Central memory CD4-positive, alpha-beta T cell (primary cell): ENCODE measurements at places on chromosomes 11 and 22.

GRCh38 chr11:35336726-35337125 lies 82.6 kb downstream of the SLC1A2 start:
- no peak for DNase-seq

GRCh38 chr11:95534226-95534625 lies 255.4 kb downstream of the FAM76B start:
- DNase-seq = no peak

- peak; percentile 67 for DNase-seq
These were observed 25.1 kb upstream of the RELT start for GRCh38 chr11:73350908-73351636.

GRCh38 chr11:41189701-41190436 lies 269.6 kb downstream of the LRRC4C start:
- DNase-seq = no peak

DNA sequence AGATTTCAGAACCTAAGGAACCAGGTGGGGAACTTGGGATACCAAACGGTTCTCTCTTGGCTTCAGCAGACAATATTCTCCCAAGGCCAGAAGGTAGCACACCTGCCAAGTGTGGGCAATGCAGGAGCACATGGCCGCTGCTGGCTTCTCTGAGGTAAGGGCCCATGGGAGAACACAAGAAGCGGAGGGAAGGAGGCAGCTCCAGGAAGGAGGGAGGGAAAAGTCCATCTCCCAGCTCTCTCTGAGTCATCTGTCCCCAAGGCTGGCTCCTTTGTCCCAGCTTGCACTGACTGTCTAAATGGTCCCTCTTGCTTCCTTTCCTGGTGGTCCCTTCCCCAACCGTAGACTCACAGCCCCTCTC lies 557.9 kb upstream of the CADM1 start:
- DNase-seq = no peak

- no peak for DNase-seq
These were observed 5.3 kb downstream of the TUBA8 start for GRCh38 chr22:18115906-18116371.

DNA sequence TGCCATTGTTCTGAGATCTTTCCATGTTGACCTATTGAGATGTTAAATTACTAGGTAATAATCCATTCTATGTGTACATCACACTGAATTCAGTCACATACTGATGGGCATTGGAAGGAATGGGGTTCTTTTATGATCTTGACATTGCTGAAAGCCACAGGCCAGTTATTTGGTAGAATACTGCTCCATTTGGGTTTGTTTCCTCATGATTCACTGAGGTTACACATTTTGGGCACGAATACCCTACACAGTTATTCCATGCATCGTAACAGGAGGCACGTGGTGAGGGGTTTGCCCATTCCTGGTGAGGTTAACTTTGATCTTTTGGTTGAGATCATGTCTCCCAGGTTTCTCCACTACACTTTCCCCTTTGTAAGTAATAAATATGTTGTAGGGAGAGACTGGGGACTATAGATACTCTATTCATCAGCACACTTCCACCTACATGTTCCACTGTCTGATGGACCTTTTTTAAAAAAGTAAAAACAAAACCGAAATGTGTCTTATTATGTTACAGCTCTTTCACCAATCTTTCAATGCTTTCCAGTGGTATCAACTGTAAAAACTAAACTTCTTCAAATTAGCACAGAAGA lies 12.0 kb upstream of the FOLR1 start:
- no peak for DNase-seq

GRCh38 chr11:15101072-15101709 lies 13.5 kb upstream of the INSC start:
- DNase-seq = no peak

GRCh38 chr11:123301696-123302400 lies 106.8 kb upstream of the CLMP start:
- DNase-seq = peak; percentile 56

DNA sequence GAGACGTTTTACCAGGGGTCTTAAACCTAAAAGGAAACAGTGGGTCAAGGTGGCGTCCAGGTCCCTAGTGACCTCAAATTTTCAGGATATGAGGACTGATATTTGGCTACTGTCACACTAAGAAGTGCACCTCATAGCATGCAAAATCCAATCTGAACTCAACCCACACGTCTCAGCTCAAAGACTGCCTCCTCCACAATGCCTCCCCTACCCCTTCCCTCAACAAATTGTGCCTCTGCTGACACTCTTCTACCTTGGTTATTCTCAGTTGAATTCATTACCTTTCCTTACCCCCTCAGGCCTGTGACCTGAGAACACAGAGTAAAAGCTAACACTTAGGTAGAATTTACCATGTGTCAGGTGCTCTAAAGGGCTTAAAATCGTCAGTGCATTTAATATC lies 12.4 kb upstream of the LIPT2 start:
- DNase-seq = no peak

- DNase-seq = no peak
These were observed 77.8 kb downstream of the CD82 start for GRCh38 chr11:44643217-44643616.

GRCh38 chr22:45997777-45998637 lies 21.0 kb upstream of the WNT7B start:
- DNase-seq = no peak

DNA sequence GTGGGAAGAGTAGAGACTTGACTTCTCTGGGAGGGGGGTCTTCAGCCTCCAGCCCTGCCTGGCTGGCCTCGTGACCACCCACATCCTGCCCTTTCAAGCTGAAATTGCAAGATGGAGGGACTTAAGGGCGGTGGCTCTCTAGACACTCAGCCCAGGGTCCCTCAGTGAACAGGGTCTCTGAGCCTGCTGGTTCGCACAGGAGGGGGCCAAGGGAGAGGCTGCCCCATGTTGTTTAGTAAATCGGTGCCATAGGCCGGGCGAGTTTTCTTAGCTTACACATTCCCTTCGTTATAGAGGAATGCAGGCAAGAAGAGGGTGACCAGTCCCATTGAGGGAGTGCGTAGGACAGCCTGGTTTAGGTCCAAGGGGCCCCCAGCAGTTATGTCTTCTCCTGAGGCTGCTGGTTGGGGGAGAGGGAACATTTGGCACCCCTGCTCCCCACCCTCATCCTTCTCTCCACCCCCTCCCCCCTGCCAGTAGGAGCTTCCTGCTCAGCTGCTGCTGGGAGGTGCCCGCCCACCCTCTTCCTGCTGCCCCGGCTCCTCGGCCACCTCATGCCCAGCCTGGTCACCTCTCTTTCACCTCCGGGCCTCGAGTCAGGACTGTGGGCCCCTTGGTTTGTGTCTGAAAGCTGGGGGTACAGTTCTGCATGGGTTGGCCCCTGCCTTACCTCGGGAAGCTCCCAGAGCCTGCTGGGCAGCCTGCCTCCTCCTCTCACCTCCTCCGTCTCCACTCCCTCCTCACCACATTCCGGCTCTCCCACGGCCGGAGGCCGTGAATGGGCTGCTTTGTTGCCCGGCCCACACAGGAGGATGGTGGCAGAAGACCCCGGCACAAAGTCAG lies 3.9 kb downstream of the FRMD8 start:
- DNase-seq = no peak

- DNase-seq = no peak
These were observed 25.5 kb downstream of the OR10A6 start for GRCh38 chr11:7905549-7905948.

- no peak for DNase-seq
These were observed 49.2 kb upstream of the SESN3 start for GRCh38 chr11:95279921-95280868.

DNA sequence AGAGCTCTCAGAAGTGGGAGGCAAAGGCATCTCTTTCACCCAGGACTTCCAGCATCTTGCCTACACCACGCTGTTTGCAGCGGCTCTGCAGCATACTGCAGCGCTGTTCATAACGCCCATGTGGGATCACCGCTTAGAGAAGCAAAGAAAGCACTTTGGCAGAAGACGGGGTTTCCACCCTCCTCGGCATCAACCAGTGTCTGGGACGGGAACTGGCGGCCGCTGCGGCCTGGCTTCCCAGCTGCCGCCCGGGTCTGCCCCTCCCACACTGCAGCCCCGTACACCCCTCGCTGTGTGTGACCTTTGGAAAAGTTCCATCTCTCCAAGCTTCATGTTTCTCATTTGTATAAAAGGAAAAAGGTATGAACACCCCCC lies 545 bp upstream of the TIRAP start:
- DNase-seq = peak; percentile 37

GRCh38 chr11:73275381-73275750 lies 3.2 kb downstream of the P2RY6 start:
- DNase-seq = no peak

DNA sequence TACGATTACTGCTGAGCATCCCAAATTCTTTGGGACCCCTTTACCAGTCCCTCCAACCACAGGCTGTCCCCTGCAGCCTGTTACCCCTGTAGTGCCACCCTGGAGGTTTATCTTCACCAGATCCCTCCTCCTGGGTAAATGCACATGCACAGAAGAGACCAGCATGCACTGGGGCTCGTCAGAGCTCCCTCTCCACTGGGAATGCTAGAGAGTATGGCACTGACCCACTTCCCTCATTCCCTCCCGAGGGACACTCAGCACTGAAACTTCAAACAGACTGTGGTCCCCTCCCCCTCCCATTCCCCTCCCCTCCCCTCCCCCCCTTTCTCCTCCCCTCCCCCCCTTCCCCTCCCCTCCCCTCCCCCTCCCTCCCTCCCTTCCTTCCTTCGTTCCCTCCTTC lies 49.1 kb downstream of the C11orf91 start:
- DNase-seq = no peak

DNA sequence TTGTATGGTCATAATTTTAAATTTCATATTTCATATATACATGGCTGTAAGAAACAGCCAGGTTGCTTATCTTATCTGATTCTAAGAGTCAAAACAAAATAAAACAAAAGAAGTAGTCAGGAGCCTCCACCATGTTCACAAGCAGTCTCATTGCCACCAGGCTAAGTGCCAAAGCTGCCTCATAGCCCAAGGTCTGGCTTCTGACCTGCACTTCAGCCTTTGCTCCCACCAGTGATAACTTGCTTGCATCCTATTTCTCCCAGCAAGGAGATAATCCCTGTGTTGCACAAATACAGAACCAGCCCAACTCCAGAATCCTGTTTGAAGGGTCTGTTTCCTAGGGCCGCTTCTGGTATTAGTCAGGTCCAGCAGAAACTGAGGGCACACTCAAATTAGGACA lies 53.9 kb upstream of the TSKU start:
- DNase-seq = no peak

DNA sequence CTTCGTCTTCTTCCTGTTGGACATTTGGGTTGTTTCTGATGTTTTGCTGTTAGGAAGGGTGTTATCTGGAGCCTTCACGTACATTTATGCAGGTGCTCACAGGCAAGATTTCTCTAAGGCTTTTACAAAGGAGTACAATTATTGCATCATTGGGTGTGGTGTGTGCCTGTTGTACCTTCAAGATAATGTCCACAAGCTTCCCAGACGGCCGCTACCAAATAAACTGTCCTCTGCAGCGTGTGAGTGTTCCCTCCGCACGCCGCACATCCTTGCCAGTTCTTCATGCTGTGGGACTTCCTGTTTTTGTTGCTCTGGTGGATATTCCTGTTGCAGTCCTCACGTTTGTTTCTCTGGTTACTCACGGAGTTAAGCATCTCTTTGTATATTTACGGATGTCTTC lies 133.3 kb downstream of the TBC1D22A start:
- no peak for DNase-seq

GRCh38 chr11:102177974-102178631 lies 67.9 kb downstream of the YAP1 start:
- no peak for DNase-seq

DNA sequence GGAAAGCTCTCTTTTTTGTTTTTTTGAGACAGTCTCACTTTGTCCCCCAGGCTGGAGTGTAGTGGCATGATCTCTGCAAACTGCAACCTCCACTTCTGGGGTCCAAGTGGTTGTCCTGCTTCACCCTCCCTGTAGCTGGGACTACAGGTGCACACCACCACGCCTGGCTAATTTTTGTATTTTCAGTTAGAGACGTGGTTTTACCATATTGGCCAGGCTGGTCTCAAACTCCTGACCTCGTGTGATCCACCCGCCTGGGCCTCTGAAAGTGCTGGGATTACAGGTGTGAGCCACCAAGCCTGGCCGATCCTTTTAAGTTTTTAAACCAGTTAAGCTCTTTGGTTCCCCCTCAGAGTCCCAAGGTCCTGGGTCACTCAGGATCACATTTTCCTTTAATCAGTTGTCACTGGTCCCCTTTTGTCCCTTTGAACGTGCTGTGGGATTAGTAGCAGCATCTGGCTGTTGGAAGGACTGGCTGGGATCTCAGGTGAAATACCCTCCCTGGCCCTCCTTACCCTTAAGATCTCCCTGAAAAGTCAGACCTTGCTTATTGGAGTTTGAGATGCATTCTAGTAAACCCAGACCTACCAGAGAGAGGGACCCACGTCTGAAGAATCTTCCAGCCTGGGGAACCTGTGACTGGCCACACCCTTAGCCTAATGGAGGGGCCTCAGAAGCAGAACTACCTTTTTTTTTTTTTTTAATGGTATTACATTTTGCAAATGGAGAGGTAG lies 8.1 kb downstream of the MALAT1 start:
- DNase-seq = no peak

DNA sequence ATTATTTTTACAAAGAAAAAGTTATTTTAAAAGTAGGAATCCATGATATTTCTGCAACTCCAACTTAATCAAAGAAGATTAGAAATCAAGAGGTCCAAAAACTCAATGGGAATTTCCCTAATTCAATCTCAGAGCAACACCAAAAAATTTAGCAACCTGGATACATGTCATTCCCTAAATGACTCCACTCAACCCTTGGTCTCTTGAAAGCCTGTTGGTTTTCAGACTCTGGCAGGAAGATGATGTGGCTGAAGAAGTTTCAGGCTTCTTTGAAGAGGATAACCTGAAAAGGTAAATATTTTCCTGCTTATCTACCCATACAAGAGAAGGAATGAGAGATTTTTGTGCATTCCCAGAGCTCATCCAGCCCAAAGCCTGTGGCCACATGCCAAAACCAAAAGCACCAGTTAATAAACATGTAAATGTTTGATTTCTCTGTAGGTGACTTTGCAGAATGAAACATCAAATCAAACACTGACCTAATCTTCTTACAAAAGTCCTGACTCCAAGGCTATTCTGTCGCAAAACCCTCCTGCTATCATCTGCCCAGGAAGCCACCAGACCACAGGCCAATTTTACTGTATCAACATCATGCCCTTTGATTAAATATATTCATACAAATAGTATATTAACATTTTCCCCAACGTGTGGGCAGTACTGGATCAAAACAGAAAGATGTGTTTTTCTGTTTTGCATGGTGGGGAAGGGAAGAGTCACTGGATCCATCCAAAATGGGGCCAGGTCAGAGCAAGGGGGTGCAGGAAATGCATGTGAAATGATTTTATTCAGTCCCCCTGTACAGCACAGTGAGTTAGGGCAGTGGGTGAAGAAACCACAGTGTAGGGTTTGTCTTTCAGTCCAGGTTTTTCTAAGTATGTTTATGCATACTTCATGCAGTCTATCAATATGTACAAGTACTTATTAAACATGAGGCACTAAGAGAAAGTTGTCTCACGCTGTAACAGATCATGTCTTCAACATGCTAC lies 38.8 kb downstream of the SMCO4 start:
- DNase-seq = no peak

- peak; percentile 18 for DNase-seq
These were observed 532 bp downstream of the BET1L start for GRCh38 chr11:206526-207207.

DNA sequence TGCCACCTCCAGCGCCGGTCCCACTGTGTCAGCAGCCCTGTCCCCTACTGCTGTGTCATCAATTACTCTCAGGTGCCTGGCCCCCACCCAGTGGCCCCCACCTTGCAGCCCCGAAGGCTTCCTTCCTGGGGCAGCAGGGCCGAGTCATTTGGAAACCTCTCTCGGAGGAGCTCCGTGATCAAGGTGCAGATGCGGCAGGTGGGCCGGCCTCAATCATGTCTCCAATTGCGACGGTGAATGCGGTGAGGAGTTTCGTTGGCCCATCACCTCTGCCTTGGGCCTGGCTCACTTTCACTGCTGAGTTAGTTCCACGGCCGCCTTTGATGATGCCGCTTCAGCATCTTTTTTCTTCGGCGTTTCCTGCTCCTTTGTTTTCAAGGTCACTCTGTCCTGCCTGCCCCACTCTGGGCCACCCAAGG lies 11.3 kb upstream of the CXCR5 start:
- peak; percentile 62 for DNase-seq
